Activated T-cell treated with anti-CD3 and anti-CD28 coated beads for 4 hours (primary cell): ENCODE measurements at places on chromosomes 6 and 20.

GRCh38 chr6:89944826-89945407 lies 50.6 kb downstream of the GJA10 start:
- no peak for DNase-seq

GRCh38 chr6:1364791-1365190 lies 24.6 kb upstream of the FOXF2 start:
- no peak for DNase-seq

GRCh38 chr6:1153696-1154245 lies 158.1 kb upstream of the FOXQ1 start:
- DNase-seq: no peak

DNA sequence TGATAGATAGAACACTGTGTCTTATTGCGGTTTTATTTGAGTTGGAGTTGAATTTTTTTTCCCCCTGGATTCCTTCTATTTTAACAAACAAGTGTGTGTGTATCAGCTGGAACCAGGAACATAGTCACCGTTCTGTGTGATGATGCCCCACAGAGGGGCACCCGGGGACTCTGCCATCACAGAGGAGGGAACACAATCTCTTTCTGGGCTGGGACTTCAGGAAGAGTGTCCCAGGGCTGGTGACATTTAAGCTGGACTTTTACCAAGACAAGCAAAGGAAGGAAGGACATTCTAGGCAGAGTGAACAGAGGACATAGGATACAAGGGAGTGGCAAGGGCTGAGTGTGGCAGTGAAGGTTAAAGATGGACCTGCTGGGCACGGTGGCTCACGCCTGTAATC lies 33.2 kb downstream of the TAF8 start:
- no peak for DNase-seq

GRCh38 chr6:54598787-54599313 lies 247.7 kb upstream of the FAM83B start:
- no peak for DNase-seq

- no peak for DNase-seq
These were observed 42.6 kb upstream of the IRF4 start for GRCh38 chr6:348860-349396.

DNA sequence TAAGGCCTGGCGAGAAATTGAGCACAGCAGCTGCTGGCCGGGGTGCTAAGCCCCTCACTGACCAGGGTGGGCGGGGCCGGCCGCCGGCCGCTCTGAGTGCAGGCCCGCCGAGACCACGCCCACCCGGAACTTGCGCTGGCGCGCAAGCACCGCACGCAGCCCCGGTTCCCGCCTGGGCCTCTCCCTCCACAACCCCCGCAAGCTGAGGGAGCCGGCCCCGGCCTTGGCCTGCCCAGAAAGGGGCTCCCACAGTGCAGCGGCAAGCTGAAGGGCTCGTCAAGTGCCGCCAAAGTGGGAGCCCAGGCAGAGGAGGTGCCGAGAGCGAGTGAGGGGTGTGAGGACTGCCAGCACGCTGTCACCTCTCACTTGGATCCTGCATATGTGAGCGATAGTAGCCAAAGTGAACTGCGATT lies 251.2 kb downstream of the GJA1 start:
- no peak for DNase-seq

DNA sequence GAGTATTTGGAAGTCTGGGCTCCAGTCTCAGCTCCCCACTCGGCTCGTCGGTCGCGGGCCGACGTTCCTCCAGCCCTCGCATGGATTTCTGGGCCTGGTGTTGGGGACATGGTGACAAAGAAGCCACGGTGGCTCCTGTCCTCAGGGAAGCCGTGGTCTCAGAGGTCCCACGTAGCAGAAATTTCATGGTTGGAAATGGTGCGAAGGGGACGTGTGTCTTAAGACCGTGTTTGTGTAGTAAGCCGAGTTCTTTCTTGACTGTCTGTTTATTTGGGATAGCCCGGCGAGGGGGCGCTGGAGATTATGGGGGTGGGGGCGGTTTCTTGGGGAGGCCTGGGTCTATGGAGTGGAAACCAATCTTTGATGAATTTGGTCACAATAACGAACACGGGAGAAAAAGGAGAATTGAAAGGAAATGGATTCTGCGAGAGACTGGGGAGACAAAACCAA lies 23.5 kb upstream of the MAP3K7 start:
- DNase-seq: no peak

DNA sequence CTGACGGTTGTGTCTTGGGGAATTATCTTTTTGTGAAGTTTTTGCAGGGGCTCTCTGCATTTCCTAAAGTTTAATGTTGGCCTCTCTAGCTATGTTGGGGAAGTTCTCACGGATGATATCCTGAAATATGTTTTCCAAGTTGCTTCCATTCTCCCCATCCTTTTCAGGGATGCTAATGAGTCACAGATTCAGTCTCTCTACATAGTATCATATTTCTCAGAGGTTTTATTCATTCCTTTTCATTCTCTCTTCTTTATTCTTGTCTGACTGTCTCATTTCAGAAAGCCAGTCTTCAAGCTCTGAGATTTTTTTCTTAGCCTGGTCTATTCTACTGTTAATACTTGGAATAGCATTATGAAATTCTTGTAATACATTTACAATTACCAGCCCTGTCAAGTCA lies 61.3 kb downstream of the UNC5CL start:
- DNase-seq: no peak

- DNase-seq: no peak
These were observed 225.5 kb downstream of the BCKDHB start for GRCh38 chr6:80331974-80332373.

DNA sequence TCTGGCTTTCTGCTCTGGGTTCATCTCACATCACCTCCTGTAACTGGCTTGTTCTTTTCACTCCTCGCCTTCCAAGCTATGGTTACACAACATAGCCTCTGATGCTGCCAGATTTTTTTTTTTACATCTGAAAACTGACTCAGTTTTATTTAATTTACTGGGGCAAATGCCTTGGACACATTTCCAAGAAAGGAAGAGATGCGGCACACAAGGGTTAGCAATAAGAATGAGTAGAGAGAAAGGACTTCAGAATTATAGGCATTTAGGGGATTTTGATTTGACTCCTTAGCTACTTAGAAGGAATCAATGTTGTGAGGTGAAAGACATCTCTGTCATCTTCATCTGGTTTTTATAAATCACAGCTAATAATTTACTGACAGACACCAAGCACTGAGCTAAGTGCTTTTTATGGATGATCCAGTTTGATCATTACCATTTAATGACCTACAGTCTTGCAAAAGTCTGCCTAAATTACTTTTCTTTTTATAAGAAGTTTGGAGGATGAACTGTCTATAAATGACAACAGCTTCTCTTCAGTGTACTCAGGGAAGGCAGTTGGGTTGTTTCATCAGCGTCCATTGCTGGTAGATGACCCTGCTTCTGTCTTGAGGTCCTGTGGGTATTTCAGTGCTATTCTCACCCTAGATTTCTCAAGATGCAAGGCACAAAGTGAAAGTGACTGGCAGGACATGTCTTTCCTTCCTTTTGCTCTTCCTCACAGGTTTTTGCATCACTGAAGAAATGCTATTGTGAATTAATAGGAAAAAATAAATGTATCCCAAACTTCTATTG lies 31.1 kb downstream of the LAMA4 start:
- DNase-seq: no peak

- no peak for DNase-seq
These were observed 55.4 kb downstream of the ZDHHC14 start for GRCh38 chr6:157436219-157436943.

GRCh38 chr20:33667245-33667675 lies 517 bp downstream of the ACTL10 start:
- peak; percentile 30 for DNase-seq

GRCh38 chr20:57092112-57092899 lies 174.1 kb downstream of the BMP7 start:
- DNase-seq: peak; percentile 20

DNA sequence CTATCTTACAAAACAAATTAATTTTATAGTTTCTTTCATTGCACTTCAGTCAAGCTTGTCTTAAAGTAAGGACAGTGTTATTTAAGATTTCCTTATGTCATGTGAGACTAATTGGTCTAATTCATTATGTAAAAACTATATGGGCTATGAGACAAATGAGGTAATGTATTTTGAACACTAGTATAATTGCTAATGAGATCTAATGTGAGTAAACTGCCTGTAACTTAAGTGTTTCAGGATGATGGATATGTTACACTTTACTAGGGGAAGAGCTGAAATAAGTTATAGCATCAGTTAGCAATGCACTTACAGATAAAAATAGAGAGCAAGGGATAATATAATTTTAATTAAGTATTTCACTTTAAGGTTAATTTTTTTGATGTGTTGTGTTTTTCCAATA lies 386.3 kb upstream of the MAP3K7 start:
- no peak for DNase-seq

DNA sequence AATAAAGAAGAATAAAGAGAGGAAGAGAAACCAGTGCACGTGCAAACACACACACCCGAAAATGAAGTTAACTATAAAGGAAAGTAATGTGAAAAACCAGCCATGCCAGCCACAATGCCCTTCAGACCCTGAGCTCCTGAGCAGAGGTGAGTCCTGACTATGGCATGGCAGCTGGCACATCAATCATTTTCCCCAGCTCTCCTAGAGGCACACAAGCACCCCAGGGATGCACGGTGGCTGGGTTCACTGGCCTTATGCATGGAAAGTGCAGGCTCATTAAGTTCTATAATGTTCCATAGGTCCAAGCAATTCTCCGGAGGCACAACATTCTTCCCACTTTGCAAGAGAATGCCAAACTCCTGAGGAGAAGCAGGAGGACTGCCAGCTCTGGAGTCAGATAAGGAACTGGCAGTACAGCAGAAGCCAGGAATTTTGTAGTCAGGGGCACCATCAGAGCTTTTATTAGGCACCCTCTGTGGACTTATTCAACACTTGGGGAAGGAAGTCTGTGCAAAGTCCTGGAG lies 175.0 kb upstream of the PRDM1 start:
- no peak for DNase-seq

DNA sequence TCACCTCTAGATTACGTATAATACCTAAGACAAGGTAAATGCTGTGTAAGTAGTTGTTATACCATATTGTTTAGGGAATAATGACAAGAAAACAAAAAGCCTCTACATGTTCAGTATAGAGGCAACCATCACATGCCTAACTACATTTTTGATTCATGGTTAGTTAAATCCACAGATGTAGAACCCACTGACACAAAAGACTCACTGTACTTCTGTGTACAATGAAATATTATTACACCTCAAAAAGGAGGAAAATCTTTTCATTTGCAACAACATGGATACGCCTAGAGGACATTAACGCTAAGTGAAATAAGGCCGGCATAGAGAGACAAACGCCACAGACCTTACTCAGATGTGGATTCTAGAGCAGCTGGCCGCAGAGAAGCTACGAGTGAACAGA lies 50.5 kb downstream of the NINL start:
- no peak for DNase-seq

- no peak for DNase-seq
These were observed 38.4 kb downstream of the KIF25 start for GRCh38 chr6:168035661-168036545.
